ENCODE measurements at places on chromosomes 4 and X.

DNA sequence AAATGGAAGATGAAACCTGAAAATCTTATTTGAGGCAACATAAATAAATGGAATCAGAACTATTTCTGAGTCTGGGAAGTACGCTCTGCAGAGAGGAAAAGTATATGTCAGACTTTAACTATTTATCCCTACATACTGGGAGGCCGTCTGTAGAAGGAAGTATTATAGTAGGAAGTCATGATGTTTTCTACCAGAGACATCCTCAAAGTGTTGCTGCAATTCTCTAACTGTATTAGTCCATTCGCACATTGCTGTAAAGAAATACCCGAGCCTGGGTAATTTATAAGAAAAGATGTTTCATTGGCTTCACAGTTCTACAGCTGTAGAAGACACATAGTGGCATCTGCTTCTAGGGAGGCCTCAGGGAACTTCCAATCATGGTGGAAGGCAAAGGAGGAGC lies 88.7 kb upstream of the TBL1X start:
- DNase-seq: no peak

DNA sequence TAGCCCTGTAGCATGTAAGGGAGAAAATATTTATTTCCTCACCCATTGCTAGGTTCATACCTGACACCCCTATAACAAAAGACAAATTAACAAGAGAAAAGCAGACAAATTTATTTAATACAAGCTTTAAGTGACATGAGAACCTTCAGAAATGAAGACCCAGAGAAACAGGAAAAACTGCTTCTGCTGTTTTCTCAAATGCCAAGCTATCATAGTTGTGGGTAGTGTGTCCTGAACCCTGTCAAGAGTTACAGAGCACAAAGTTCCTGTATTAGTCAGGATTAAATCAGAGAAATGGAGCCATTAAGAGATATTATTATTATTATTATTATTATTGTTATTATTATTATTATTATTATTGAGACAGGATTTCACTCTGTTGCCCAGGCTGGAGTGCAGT lies 17.5 kb downstream of the CCDC160 start:
- no peak for DNase-seq

- DNase-seq: no peak
Observed at GRCh38 chr4:104907991-104908390, 238.7 kb upstream of the TET2 start.

- DNase-seq: no peak
Observed at GRCh38 chr4:54238389-54238788, 9.3 kb downstream of the PDGFRA start.

DNA sequence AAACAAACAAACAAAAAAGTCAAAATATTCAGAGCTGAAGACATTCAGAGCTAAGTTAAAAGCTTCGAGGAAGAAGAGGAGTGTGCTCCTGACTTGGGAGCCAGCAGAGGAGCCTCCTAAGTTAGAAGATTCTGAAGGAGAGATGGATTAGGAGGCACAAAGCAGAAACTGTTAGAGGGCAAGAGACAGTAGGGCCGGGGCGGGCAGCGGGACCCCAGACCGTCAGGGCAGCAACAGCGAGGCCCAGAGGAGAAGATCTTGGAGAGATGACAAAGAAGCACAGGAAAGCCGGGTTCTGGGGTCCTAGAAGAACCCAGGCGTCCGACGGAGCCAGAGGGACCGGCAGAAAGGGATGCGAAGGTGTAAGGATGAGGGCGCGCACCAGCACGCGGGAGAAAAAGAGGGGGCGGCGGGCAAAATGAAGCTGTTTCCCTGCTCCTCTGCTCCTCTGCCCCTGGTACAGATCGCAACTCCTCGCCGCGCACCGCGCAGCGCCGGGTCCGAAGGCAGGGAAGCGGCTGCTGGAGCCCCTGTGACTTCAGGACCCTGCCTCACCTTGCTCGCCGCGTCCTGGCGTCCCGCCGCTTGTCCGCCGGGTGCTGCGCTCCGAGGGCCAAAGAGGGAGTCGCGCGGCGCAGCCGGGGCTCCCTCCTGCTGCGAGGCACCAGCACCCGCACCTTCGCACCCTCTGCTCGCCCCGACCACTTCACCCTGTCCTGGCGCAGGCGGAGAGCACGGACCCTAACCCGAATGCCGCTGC lies 477 bp downstream of the KLHL13 start:
- DNase-seq: no peak

DNA sequence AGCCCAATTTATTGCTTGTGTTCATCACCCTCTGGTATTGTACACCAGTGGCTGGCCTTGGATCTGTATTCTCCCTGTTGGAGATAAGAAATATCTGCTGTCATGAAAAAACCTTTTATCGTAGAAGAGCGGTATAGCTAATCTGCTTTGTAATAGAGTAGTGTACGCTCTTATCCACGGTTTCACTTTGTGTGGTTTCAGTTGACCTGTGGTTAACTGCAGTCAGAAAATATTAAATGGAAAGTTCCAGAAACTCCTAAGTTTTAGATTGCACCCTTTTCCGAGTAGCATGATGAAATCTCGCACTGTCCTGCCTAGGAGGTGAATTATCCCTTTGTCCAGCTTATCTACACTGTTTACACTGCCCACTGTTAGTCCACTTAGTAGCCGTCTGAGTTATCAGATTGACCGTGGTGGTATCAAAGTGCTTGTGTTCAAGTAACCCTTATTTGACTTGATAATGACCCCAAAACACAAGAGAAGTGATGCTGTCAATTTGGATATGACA lies 42.4 kb downstream of the KDM6A start:
- DNase-seq: no peak

DNA sequence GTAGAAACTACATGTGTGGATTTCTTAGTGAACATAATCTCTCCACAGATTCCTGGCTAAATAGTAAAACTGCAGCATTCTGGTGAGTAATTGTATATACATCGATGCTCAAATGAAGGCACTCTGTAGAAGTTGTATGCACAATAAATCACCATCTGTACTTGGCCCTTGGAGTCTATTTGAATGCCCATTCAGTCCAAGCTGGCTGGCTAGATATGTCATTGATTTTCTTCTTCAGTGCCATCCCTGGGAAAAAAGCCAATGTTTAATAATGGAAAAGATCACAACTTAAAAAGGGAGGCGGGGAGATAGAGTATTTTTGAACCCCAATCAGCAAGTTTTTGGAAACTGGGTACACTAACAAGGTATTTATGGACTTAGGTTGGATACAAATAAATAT lies 381.0 kb upstream of the TEX13C start:
- no peak for DNase-seq
